Activated CD4-positive, alpha-beta T cell treated with anti-CD3 and anti-CD28 coated beads, Interleukin-2, amount 50 U/mL, for 16 hours (primary cell): ENCODE measurements at places on chromosomes 6 and 20.

DNA sequence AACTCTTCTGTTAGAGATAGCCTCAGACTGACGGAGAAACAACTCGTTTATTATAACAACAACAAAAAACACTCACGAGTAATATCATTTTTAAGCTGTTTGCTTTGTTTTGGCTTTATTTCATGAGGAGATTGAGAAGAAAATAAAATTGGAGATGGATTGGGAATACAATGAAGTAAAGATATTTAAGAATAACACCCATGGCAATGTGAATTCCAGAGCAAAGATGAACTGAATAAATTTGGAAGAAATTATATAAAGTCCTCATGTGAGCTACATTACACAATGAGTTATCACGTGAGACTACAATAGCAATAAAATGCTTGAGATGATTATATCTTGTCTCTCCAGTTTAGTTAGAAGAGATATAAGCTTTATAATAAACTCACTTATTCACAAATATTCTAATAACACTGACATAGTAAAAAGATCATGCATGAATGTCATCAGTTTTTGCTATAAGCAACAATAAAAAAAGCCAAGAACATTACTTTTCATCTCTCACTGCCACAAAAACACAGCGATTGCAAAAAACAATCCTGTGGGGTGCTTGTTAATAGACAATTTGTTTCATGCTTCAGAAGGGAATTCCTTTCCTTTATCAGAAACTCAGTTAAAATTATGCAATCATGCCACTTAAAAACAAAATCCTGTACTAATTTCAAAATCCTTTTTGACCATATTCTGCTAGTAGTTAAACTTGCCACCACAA, 696.7 kb upstream of the MARCKS start:
- no peak for DNase-seq

DNA sequence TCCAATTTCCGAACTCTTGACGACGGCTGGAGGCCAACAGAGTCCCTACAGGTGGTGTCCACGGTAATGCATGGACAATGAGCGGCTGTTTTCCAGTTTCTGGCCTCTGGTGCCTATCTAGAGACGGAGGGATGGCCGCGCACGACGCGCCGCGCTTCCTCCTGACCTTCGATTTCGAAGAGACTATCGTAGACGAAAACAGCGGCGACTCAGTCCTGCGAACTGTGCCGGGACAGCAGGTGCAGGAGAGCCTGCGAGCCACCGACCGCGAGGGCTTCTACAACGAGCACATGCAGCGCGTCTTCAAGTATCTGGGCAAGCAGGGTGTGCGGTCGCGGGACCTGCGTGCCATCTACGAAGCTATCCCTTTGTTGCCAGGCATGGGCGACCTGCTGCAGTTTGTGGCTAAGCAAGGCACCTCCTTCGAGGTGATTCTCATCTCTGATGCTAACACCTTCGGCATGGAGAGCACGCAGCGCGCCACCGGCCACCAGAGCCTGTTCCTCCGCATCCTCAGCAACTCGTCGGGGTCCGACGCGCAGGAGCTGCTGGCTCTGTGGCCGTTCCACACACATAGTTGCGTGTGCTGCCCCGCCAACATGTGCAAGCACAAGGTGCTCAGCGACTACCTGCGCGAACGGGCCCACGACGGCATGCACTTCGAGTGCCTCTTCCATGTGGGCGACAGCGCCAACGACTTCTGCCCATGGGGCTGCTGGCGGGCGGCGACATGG, 169.4 kb downstream of the CDK19 start:
- no peak for DNase-seq

- no peak for DNase-seq
These were observed 25.4 kb downstream of the DOP1A start for GRCh38 chr6:83092756-83093399.

GRCh38 chr6:24125980-24126379, at the start of gene NRSN1:
TSS of gene NRSN1 (plus strand) at chr6:24126215. CDS start at chr6:24134328, 8,113 bp downstream.
- no peak for DNase-seq

DNA sequence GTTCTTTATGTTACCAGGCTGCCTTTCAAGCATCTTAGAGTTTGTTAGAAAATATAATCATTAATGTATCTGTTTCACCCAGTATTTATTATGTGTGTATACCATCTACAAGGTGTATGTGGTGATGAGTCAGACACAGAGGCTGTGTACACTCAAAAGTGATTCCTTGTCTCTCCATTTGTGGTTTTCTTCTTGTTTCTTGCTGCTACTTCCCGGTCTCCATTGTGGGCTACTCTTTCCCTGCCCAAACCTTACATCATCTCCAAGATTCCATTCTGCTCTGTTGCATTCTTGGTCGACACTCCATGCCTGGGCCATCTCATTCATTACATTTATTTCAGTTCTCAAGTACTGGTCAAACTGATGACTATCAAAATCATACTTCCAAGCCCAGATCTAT, 182.2 kb upstream of the STXBP5 start:
- no peak for DNase-seq

GRCh38 chr6:79630883-79631692, at the start of gene SH3BGRL2:
TSS of gene SH3BGRL2 (plus strand) at chr6:79631329. CDS start at chr6:79631462, 133 bp downstream.
- DNase-seq = peak; percentile 20

DNA sequence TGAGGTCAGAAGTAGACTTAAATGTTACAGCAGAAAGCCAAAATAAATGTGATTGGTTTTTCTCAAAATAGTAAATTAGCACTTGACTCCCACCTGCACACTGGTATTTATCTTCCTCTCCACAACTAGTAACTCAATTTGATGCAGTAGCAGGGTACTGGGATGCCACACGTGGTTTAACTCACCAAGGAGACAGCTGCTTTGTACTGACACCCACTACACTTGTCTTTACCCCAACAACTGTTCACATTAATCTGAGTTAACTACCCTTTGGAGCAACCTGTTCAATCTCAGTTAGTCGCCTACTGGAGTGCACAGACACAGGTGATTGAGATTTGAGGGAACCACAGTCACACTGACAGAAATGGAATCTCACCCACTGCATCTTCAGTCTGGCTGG, 242.1 kb downstream of the PRKN start:
- no peak for DNase-seq

GRCh38 chr6:51866867-51867266, 220.5 kb downstream of the PKHD1 start:
- DNase-seq = no peak

- DNase-seq = no peak
These were observed 1.0 kb downstream of the PXDC1 start for GRCh38 chr6:3750317-3751076.
